NCI-H510A treated with DMSO at 0.1 percent for 48 hours (cell line): ENCODE measurements at places on chromosomes 4 and X.

GRCh38 chrX:53330331-53330730, 48.9 kb upstream of the IQSEC2 start:
- no peak for DNase-seq

- peak; percentile 34 for DNase-seq
Observed at GRCh38 chr4:140085062-140085622, 68.8 kb downstream of the MAML3 start.

- DNase-seq = no peak
Observed at GRCh38 chrX:11461201-11462001, 168.2 kb downstream of the AMELX start.

DNA sequence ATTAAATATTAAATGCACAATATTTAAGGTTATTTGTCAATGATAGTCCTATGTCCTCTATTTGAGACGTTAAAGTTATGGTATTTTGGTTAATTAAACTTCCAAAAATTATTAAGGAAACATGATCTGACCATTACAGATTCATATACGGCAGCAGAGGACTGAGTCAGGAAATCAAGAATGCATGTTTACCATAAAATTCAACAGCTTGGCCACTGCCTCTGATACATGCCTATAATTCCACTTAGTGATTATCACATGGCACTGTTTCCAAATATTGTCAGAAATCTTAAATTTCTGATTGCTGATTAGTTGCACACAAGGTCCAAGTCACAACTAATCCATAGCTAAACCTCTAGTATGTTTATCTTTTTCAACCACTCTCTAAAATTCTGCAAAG, 232.2 kb upstream of the UGT8 start:
- DNase-seq = no peak

GRCh38 chrX:3403748-3404147, 57.3 kb upstream of the MXRA5 start:
- no peak for DNase-seq

GRCh38 chrX:153216926-153217325, 37.8 kb downstream of the MAGEA1 start:
- DNase-seq = no peak

DNA sequence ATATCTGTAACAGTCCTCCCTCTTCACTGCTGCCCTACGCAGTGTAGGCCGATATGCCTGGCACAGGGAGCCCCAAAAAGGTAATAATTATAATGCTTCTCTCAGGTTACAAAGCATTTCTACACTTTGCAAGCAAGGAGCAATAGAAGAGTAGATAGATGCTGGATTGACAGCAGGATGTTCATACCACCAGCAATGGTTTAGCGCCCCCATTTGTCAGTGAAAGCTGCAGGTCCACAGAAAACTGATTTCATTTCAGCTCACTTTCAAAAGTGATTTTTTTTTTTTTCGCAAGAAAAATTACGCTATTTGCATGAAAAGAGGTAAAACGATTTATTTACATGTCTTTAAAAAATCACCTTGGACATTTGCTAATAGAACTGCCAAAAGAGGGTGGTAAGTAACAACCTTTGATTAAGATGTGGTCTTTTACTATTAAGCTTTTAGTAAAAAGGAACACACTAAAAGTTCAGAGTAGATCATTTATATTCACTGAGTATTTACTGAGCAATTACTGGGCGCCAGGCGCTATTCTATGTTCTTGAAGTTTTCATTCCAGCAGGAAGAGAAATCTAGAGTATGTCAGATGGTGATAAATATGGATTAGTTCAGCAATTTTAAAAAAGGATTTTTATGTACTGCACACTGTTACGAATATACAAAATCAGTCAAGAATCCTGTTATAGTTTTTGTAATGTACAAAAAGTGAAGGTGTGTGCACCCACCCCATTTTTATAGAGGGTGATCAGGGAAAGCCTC, 34.4 kb downstream of the HPF1 start:
- no peak for DNase-seq

DNA sequence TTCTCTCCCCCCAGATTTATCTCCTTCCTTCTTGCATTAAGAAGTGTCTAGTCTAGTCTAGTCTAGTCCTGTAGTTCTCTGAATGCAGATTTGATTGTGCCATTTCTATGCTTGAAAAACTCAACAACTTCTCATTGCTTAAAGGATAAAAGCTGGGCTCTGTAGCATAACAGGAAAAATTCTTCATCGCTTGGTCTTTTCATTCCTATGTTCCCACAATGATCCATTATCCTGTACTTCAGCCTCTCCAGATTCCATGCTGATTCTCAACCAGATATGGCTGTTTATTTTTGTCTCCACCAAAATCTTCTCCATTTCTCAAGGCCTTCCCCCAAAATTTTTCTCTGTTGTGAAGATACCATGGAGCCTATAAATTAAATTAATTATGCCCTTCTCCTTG, 102.9 kb upstream of the STIM2 start:
- no peak for DNase-seq

- no peak for DNase-seq
Observed at GRCh38 chrX:22159071-22159470, 113.6 kb upstream of the CBLL2 start.

DNA sequence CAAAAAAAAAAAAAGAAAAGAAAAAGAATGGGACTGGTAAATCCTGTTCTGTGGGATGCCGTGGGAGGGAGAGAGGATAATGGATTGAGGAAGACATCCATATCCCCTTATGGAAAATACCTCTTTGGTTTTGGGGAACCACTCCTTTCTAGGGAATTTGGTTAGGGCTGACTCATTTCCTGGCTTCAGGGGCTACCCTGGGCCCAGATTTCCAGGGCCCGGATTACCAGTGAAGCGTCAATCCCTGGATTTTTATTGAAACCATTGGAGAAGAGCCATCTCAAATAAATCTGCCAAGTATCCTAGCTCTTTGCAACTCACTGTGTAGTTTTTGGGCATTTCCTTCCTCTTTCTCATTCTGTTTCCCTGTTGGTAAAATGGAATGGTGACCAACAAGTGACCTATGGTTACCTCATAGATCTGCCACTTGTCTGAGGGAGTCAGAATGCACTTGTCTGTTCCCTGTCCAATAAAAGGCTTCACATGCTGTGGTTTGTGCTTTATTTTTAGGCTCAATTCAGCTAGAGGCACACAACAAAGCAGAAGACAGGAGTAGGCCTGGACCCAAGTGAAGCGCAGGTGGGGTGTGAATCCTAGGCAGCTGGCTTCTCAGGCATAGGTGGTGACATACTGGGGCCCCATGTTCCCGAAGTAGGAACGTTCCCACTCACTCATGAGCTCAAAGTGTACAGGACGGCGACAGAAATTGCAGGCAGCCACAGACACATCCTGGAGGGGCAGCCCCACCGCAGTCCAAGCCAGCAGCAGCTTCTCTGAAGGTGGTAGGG, 8.6 kb downstream of the APEX2 start:
- DNase-seq = no peak

GRCh38 chr4:114019276-114019968, 40.0 kb upstream of the ARSJ start:
- no peak for DNase-seq

DNA sequence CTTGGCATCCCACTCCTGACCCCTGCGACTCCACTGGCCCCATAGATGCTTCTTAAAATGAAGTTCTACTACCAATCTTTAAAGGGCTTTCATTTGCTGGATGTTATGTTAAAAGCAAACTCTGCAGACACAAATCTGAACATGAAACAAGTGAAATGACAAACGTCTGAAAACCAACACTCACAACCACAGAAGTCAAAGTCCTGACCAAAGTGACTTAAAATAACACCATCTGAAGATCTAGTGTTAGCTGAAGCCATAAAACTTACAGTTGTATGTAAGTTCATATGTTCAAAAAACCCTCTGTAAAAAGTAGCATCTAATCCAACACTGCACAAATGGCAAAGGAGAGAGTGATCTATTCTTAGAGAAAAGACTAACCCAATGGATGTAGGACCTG, 178.7 kb downstream of the SH3KBP1 start:
- no peak for DNase-seq

DNA sequence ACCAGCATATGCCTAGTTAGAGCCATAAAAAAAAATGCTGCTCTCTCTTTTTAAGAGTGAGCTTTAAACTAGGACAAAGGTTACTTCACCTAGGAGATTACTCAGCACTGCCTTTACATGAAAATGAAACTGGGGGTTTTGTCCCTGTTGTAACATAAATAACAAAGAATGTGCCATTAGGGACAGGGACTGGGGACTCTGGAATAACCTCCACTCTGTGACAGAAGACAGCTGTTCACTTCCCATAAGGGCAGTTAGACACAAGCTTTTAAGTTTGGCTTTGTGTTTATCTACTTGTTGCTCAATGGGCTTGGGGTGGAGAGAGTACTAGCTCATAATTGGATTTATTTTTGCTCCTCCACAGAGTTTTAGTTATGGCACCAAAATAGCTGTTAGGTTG, 11.9 kb downstream of the ENPEP start:
- DNase-seq = no peak

DNA sequence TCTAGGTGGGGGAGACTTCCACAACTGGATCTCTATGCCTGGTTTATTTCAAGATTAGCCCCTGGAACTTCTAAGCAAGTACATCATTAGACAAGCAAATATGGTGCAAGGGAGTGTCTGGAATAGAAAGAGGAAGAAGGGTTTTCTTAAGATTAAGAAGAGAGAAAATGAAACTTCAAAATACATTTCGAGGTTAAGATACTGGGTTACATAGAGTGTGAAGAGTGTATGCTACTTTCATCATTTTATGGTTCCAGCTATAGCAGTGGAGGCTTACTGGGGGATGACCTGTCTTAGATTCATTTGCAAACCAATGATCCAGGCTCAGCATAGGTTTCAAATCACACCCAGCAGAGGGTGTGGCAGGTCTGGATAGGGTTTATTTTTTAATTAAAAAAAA, 144.4 kb upstream of the GATB start:
- DNase-seq = no peak

GRCh38 chrX:106035064-106035463, 3.5 kb downstream of the SERPINA7 start:
- no peak for DNase-seq

DNA sequence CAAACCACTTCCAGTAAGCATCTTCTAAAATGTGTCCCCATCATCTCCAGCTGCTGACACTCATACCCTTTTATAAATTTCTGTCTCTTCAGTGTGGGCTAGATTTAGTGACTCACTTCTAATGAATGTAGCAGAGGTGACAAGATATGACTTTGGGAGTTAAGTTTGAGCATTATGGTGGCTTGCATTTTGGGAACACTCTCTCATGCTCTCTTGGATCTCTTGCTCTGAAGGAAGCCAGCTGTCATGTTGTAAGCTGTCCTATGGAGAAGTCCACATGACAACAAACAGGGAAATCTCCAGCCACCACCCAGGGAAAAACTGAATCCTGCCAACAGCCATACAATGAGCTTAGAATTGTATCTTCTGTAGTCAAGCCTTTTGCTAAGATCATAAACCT, 691.3 kb upstream of the PCDH7 start:
- DNase-seq = no peak

DNA sequence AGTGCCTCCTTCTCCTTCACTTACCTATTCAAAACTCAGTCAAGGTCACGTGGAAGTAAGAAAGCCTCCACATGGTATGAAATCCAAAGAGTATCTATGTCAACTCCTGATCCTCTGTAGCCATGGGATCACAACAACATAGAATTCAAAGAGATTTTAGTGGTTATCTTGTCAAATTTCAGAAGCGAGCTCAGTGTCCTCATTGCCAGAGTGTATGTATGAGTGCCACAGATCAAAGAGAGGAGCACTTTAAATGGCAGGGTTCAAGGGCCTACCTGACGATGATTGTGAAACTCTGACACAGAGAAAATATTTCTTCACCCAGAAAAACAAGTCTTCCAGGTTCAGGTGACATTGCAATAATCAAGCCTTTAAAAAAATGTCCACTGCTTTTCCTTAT, 1.2 kb upstream of the ACE2 start:
- no peak for DNase-seq

GRCh38 chrX:77434962-77435361, 12.2 kb upstream of the FGF16 start:
- DNase-seq = no peak

GRCh38 chrX:103157496-103158316, 57.2 kb upstream of the BEX4 start:
- DNase-seq = peak; percentile 9

GRCh38 chrX:153621949-153622598, 23.1 kb upstream of the CCNQ start:
- DNase-seq = no peak

GRCh38 chr4:147378780-147379179, 102.1 kb upstream of the EDNRA start:
- DNase-seq = no peak
